Adrenal gland (tissue), 19 donors: ENCODE measurements at places on chromosomes 16 and 17. TPM values are rescaled to one million over a fixed set of nuclear protein-coding genes. Genes with fewer than 3 reads are reported as not detected.

- no peaks in the 10 kb centered on the region for H3K36me3 ChIP-seq
- peak; percentile 78 for DNase-seq
- no peak overlapping the region for H3K4me3 ChIP-seq
- no peak overlapping the region for H3K27ac ChIP-seq
- H3K4me1 ChIP-seq: no peaks in the 10 kb centered on the region
These were observed 110.8 kb downstream of the C16orf78 start for GRCh38 chr16:49484451-49484849.

GRCh38 chr17:63973247-63973646, 529 bp upstream of the SCN4A start:
- no peaks in the 10 kb centered on the region for H3K27me3 ChIP-seq
- no peak for DNase-seq
- no peak overlapping the region for H3K4me3 ChIP-seq
- no peaks in the 10 kb centered on the region for H3K4me1 ChIP-seq
- H3K36me3 ChIP-seq: no peaks in the 10 kb centered on the region

GRCh38 chr17:44533533-44534246, 23.6 kb upstream of the FZD2 start:
- peak; percentile 90 for DNase-seq
- H3K4me3 ChIP-seq: no peak overlapping the region
- H3K36me3 ChIP-seq: no peaks in the 10 kb centered on the region
- H3K4me1 ChIP-seq: peaks cover 3% of the 10 kb centered on the region
- H3K27me3 ChIP-seq: peaks cover 4% of the 10 kb centered on the region
- H3K27ac ChIP-seq: peak overlapping the region; percentile 17

TXNDC17 gene
- total RNA-seq: 178 TPM

GRB7 gene
- not detected for total RNA-seq

- no peaks in the 10 kb centered on the region for H3K27me3 ChIP-seq
- no peak for DNase-seq
- H3K4me3 ChIP-seq: no peak overlapping the region
- H3K4me1 ChIP-seq: no peaks in the 10 kb centered on the region
- no peaks in the 10 kb centered on the region for H3K36me3 ChIP-seq
These were observed 13.2 kb upstream of the MRTFB start for GRCh38 chr16:14057878-14058382.

GRCh38 chr17:63531022-63531965, 8.1 kb downstream of the KCNH6 start:
- H3K4me3 ChIP-seq: no peak overlapping the region
- H3K27ac ChIP-seq: no peak overlapping the region
- H3K4me1 ChIP-seq: peaks cover 10% of the 10 kb centered on the region
- no peaks in the 10 kb centered on the region for H3K36me3 ChIP-seq
- H3K27me3 ChIP-seq: no peaks in the 10 kb centered on the region
- DNase-seq: peak; percentile 16

KCNH6 gene
- 0.41 TPM for total RNA-seq

CYGB gene
- total RNA-seq: 11.2 TPM

DNA sequence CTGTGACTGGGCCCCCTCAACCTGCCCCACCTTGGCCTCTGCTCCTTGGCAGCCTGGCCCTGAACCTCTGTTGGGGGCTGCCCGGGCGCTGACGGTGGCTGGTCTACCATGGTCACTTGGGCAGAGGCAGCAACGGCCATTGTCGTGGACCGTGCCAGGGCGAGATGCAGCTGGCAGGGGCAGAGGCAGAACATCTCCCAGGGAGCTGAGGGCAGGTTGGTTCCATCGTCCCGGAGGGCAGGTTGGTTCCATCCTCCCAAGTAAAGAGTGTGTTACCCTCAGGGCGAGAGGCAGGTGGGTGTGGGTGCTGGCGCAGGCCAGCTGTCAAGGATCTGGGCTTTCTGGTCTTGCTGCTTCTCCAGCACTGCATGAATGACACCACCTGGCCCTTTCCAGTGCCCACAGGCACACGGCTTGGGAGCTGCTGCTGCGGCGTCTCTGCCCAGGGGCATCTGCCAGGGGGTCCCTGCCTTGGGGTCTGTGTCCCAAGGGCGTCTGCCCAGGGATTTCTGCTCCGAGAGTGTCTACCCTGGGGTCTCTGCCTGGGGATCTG, 12.0 kb downstream of the ACSF3 start:
- no peak for DNase-seq
- no peak overlapping the region for H3K4me3 ChIP-seq
- H3K4me1 ChIP-seq: no peaks in the 10 kb centered on the region
- no peaks in the 10 kb centered on the region for H3K27me3 ChIP-seq

TBC1D3I gene
- not detected for total RNA-seq

GRCh38 chr16:89759746-89760340, 38.5 kb downstream of the ZNF276 start:
- no peak overlapping the region for H3K4me3 ChIP-seq
- DNase-seq: no peak
- H3K4me1 ChIP-seq: no peaks in the 10 kb centered on the region
- H3K27ac ChIP-seq: no peak overlapping the region

- H3K4me1 ChIP-seq: no peaks in the 10 kb centered on the region
- H3K27ac ChIP-seq: no peak overlapping the region
- no peaks in the 10 kb centered on the region for H3K36me3 ChIP-seq
These were observed 25.7 kb downstream of the SLC5A10 start for GRCh38 chr17:18977646-18978045.

GRCh38 chr17:58381124-58382035, 29.4 kb upstream of the SUPT4H1 start:
- no peaks in the 10 kb centered on the region for H3K27me3 ChIP-seq
- H3K27ac ChIP-seq: no peak overlapping the region
- H3K36me3 ChIP-seq: no peaks in the 10 kb centered on the region
- no peak overlapping the region for H3K4me3 ChIP-seq
- peaks cover 18% of the 10 kb centered on the region for H3K4me1 ChIP-seq

GPS1 gene
- total RNA-seq: 109 TPM

FOXC2 gene
- total RNA-seq: 0.39 TPM

DNA sequence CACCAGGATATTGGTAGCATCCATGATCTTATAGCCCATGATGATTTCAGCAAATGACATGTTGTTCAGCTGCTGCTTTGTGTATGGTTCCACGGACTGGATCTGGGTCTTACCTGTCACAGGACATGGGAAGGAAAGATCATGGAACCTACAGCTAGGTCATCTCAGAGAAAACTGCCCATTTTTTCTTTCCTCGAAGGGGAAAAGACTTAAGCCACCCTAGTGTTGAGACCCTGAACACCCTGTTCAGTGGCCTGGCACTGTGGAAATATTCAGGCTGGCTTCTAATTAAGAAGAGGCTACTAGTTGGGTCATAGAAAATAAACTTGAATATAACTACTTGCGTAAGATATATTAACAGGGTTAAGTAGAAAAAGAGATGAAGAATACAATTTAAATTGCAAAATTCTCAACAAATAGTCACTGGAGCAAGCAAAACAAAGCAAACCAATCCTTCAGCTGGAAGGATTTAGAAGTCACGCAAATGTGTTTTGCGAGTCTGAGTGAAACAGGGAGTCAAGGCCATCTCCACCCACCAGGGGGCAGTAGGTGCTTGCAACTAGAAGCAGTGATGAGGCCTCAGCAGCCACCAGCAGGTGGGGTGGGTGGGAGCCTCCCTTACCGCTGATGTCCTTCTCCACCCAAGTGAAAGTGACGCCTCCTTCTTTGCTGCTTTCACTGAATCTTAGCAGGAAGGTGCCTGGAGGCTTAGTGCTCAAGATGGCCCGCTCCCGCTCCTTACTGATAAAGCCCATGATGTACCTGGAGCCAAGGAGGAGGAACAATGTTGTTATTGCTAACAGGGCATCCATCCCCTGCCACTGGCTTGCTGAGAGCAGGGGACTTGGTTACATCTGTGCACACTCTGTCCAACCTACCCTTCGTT, 34.3 kb downstream of the STAT5A start:
- H3K36me3 ChIP-seq: peaks cover 98% of the 10 kb centered on the region
- no peaks in the 10 kb centered on the region for H3K4me1 ChIP-seq
- no peak overlapping the region for H3K4me3 ChIP-seq
- H3K27me3 ChIP-seq: no peaks in the 10 kb centered on the region

DNA sequence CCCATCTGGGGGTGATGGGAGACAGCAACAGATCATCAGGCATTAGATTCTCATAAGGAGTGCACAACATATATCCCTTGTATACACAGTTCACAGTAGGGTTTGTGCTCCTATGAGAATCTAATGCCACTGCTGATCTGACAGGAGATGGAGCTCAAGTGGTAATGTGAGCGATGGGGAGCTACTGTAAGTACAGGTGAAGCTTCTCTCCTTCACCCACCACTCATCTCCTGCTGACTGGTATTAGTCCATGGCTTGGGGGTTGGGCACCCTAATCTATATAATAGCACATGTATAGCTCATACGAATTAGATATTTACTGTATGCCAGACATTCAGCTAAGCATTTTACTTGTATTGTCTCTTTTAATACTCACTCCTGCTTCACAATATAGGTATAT, 101.7 kb downstream of the MAP2K6 start:
- no peak overlapping the region for H3K27ac ChIP-seq
- H3K36me3 ChIP-seq: no peaks in the 10 kb centered on the region
- no peaks in the 10 kb centered on the region for H3K27me3 ChIP-seq
- no peak for DNase-seq
- H3K4me1 ChIP-seq: no peaks in the 10 kb centered on the region
- no peak overlapping the region for H3K4me3 ChIP-seq

- no peak overlapping the region for H3K27ac ChIP-seq
- H3K27me3 ChIP-seq: peaks cover 18% of the 10 kb centered on the region
- H3K4me1 ChIP-seq: no peaks in the 10 kb centered on the region
- no peak overlapping the region for H3K4me3 ChIP-seq
These were observed 30.1 kb downstream of the C17orf100 start for GRCh38 chr17:6681671-6682070.

ZC3H7A gene
- 41.4 TPM for total RNA-seq

CCDC144A gene
- 0.41 TPM for total RNA-seq

GRCh38 chr16:85947230-85948137, 48.5 kb downstream of the IRF8 start:
- H3K27me3 ChIP-seq: no peaks in the 10 kb centered on the region
- no peaks in the 10 kb centered on the region for H3K4me1 ChIP-seq
- no peaks in the 10 kb centered on the region for H3K36me3 ChIP-seq
- H3K4me3 ChIP-seq: peak overlapping the region; percentile 35

- no peak overlapping the region for H3K4me3 ChIP-seq
- no peaks in the 10 kb centered on the region for H3K27me3 ChIP-seq
- H3K36me3 ChIP-seq: no peaks in the 10 kb centered on the region
- peak overlapping the region; percentile 1 for H3K27ac ChIP-seq
- DNase-seq: no peak
These were observed 15.3 kb downstream of the NLK start for GRCh38 chr17:28057731-28058246.

DNA sequence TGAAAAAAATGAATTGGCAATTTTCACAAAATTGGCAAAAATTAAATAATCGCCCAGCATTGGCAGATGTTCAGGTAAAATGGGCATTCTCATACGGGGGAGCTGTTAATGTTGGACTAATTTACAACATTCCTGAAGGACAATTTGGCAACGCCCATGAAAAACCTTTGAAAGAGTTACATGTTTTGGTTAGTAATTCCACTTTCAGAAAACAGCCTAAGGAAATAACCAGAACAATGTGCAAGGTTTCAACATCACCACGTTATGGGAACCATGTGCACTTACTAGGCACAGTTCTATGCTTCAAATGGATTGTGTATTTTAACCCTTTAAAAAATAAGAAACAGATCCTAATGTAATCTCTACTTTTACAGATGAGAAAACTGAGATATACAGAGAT, 62.7 kb downstream of the CDYL2 start:
- no peak overlapping the region for H3K4me3 ChIP-seq
- H3K27ac ChIP-seq: no peak overlapping the region
- no peaks in the 10 kb centered on the region for H3K4me1 ChIP-seq
- H3K36me3 ChIP-seq: no peaks in the 10 kb centered on the region
- H3K27me3 ChIP-seq: no peaks in the 10 kb centered on the region

DNA sequence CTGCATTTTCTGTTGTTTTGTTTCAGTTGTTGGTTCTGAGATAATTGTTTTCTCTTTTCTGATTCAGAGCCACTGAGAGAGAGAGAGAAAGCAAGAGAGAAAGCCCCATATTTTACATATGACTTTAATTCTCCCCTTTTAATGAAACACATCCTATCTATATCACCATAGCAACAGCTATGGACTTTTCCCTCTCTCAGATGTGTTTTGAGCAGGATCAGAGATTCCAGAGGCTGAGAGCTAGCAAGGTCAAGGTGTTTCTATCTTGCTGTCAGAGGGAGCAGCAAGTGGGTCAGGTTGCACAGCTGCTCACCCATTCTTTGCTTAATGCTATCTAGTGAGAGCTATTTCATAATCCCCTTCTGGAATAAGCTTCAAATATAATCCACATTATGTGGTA, 415.9 kb downstream of the CA10 start:
- H3K4me3 ChIP-seq: no peak overlapping the region
- H3K4me1 ChIP-seq: no peaks in the 10 kb centered on the region
- no peak for DNase-seq
- H3K27ac ChIP-seq: no peak overlapping the region
- H3K27me3 ChIP-seq: no peaks in the 10 kb centered on the region

- H3K4me3 ChIP-seq: no peak overlapping the region
- no peaks in the 10 kb centered on the region for H3K4me1 ChIP-seq
- no peaks in the 10 kb centered on the region for H3K27me3 ChIP-seq
- no peaks in the 10 kb centered on the region for H3K36me3 ChIP-seq
- DNase-seq: no peak
These were observed 22.9 kb downstream of the DUSP14 start for GRCh38 chr17:37512442-37513068.

HOXB13 gene
- total RNA-seq: not detected

KAT2A gene
- 136 TPM for total RNA-seq

- peaks cover 57% of the 10 kb centered on the region for H3K4me1 ChIP-seq
- no peak overlapping the region for H3K27ac ChIP-seq
- no peaks in the 10 kb centered on the region for H3K27me3 ChIP-seq
- DNase-seq: peak; percentile 89
- no peaks in the 10 kb centered on the region for H3K36me3 ChIP-seq
These were observed 14.0 kb downstream of the RPH3AL start for GRCh38 chr17:338442-339192.

STAC2 gene
- total RNA-seq: 0.84 TPM
